ENCODE measurements at places on chromosomes 6 and 20.

GRCh38 chr6:30828027-30828962 is 56.0 kb upstream of the DDR1 start:
- peak; percentile 9 for DNase-seq

GRCh38 chr20:5947276-5947675 is 3.1 kb downstream of the TRMT6 start:
- DNase-seq: no peak

DNA sequence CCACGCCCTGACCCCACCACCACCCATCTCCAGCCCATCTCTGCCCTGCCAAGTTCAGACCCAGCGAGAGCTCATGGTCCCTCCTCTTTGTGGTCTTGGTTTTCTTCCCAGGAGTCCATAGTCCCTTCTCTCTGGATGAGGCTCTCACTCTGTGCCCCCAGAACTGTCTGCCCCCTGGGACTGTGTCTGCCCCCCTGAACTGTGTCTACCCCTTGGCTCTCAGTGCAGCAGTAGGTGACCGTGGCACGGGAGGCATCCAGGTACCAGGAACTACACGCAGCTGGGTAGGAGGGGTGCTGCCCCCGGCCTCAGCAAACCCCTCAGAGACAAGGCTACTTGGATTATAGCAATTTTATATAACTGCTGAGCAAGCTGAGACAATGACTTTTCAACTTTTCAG is 23.6 kb downstream of the PRR18 start:
- DNase-seq: no peak

GRCh38 chr20:61072398-61072797 is 179.7 kb upstream of the CDH4 start:
- DNase-seq: no peak

- DNase-seq: no peak
Measured at GRCh38 chr6:92847988-92848387, 571.4 kb downstream of the EPHA7 start.

DNA sequence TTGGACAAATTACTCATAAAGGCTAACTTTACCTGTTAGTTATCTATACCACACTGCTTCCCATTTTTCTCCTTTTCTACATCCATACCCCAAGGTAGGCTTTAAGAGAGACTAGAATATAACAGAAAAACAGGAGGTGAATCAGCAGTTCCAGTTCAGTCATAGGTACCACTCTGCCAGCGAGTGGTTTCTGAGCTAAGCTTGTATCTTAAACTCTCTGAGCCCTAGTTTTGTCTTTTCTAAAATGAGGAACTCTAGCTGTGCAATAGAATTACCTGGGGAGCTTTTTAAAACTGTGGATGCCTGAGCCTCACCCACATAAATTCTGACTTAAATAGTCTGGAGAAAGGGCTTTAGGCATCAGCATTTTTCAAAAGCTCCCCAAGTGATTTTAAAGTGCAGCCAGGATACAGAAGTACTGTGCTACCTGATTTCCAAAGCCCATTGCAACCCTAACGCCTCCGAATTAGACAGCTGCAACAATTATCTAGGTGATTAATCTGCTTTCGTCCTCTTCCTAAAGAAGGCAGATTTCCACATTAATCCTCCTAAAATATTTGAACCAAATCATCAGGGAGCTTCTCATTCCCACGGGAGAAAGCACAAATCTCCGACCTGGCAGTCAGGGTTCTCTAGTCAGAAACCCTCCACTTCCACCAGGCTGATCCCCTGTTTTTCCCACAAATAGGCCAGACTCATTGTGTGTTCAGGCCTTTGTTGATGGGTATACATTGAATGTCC is 37.4 kb upstream of the RPL7L1 start:
- DNase-seq: no peak

GRCh38 chr6:144466716-144467115 is 181.6 kb downstream of the UTRN start:
- no peak for DNase-seq

All from NCI-H1092 treated with DMSO at 0.1 percent for 48 hours (cell line).